Activated CD4-positive, alpha-beta T cell treated with anti-CD3 and anti-CD28 coated beads, Interleukin-10, Interleukin-2, amounts not matched to agents 100 ng/mL and 50 ng/mL, durations not matched to agents 16 hours and 8 hours (primary cell): ENCODE measurements at places on chromosomes 5 and 9.

DNA sequence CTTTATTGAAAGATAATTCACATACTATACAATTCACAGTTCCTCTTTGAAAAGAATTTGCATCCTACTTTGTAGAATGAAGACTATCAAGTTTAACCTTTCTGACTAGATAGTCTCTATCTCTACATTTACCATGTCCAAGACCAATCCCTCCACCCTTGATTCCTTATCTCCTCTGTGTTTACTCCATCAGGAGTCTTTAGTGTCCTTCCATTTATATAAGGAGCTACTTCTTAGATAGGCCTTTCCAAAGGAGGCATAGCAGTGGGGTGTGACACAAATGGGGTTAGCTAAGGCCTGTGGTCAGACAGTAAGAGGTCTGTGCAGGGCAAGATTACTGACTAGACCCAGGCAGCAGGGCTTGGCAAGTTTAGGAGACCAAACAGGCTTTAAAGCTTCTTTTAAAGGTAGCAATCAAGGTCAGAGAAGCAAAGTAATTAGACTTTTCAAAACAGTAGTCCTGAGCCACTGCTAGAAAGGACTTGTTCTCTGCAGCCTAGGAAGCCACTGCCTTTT is 11.1 kb upstream of the DMXL1 start:
- no peak for DNase-seq

DNA sequence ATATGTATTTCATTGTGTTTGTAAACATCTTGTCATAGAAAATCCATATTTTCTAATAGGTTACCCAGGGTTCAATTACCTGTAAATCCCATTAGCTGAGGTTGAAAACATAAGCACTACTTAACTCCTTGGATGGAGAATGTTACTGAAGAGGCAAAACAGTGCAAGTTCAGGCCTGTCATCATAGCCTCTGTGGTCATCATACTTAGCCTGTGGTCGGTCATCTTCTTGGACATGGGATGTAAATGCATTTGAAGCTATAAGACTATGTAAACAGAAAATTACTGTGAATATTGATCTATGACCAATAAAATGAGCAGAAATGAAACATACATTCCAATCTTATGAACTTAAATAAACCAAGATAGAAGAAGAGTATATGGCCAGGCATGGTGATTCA is 164.7 kb downstream of the CHSY3 start:
- DNase-seq, result no peak

GRCh38 chr5:174292348-174292747 is 246.8 kb downstream of the NSG2 start:
- DNase-seq, result no peak

DNA sequence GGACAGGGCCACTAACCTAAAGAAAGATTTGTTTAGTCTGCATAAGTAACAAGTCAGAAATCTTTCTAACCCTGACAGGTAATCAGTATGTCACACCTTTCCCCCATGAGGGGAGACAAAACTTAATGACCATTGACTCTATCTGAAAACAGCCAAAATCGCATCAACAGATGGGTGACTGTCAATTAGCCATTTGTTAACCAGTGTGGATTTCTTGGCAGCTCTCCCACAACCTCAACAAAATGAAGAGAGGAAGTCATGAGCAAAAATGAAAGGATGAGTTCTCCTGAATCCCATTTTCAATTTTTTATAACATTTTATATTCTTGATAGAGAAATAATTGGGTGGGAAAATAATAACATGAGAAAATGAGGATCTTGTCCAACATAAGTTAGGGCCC is 84.6 kb upstream of the SNX2 start:
- no peak for DNase-seq

DNA sequence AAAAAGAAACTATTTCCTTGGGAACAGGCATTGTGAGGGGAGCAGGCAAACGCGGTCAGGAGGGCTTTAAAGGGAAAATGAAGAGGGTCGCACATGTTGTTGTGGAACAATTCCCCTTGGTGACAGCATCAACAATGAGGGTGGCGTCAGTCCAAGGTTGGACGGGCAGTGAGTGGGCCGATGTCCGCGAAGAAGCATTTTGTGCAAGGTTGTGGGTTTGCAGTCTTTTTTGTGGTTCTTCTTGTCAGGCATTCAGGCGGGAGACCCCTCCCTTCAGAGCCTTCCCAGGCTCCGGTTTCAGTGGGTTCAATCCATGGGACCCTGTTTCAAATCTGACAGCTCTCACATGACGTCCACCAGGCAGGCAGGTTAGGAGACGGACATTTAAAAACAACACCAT is 11.1 kb upstream of the SLC6A19 start:
- DNase-seq, result no peak
